ENCODE measurements at places on chromosomes 7 and 10.

- DNase-seq = no peak
These were observed 14.4 kb upstream of the PANK1 start for GRCh38 chr10:89659143-89660131.

- DNase-seq = peak; percentile 73
These were observed 507 bp downstream of the STN1 start for GRCh38 chr10:103917302-103918052.

DNA sequence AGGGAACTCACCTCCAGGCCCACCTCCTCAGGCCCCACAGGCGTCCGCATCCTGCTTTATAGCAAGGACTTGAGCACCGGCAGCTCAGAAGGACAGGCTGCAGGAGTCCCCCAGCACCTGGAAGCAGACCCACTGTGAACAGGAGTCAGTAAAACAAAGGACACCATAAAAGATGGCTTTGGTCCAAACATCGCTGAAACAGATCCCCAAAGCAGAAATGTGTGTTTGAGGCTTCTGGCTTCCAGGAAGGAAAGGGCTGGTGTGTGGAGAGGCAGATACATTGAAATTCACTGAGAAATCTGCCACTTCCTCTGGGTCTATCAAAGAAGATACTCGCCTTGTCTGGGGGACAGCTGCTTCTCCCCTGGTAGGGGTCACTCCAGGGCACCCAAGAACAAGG, 286.2 kb downstream of the PLXNA4 start:
- peak; percentile 56 for DNase-seq

- DNase-seq = no peak
These were observed 114.5 kb upstream of the INSYN2A start for GRCh38 chr10:127310923-127311322.

DNA sequence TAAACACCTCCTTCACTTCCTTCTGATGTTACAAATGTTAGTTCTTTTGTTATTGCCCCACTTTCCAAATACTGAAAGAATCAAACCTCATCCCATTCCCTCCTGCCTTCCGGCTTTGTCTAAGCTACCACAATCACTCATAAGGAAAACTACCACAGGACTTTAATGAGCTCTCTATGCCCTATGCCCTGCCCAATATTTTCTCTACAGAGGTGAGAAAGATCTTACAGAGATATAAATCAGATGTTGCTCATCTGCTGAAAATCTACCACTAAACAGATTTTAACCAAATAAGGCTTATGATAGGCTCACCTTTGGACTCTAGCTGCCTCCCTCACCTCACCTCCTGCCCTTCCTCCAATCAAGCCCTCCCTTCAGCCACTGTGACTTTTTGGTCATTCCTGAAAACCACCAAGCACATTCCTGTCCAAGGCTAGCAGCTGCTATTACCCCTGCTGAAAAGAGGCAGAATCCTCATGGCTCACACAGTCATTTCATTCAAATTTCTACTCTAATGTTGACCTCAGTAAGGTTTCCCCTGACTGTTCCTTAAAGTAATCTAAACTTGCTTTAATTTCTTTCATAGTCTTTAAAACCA, 7.7 kb downstream of the ZNF33B start:
- DNase-seq = peak; percentile 4

GRCh38 chr7:2433713-2434550, 30.5 kb downstream of the CHST12 start:
- no peak for DNase-seq

DNA sequence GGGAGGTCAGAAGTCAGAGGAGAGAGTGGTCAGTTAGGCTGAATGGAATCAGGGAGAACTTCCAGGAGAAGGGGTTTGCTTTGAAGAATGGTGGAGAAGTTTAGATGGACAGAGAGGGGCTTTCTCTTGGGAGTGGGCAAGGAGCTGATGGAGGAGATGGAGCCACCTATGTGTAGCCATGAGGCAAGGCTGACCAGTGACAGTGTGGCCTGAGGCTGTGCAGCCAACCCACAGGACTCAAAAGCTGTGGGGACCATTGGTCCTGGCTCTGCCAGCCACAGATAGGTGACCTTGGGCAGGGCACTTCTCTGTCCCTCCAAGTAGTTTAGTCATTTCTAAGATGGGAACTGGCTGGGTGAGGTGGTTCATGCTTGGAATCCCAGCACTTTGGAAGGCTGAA, 18.7 kb downstream of the NEURL1 start:
- no peak for DNase-seq

DNA sequence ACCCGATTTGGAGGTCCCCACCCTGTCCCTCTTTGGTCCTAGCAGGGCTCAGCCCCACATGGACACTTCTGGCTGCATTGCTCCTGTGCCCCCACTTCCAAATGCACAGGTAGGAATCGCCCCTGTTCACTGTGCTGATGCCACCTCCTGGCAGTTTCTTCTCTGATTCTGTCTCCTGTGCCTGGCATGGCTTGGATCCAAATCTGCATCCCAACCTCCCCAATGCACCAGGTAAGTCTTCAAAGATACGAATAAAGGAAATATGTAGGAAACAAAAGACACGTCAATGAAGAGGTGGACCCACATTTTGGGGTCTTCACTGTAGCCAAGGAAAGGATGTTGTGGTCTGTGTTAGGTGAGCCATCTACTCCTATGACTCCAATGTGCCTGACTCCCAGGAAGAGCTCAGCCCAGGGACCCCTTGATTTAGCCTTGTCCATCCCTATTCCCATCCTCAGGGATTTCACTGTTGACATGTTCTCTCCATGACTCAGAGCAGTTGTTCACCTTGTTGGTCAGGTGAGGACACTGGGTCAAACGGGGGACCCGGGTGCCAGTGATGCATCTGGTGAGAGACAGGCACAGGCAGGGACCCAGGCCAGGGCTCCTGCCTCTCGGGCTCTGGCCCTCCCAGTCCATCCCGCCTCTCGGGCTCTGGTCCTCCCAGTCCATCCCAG, 341.8 kb downstream of the CXCL12 start:
- no peak for DNase-seq

- DNase-seq = no peak
These were observed 176.1 kb downstream of the DIP2C start for GRCh38 chr10:513393-513792.

DNA sequence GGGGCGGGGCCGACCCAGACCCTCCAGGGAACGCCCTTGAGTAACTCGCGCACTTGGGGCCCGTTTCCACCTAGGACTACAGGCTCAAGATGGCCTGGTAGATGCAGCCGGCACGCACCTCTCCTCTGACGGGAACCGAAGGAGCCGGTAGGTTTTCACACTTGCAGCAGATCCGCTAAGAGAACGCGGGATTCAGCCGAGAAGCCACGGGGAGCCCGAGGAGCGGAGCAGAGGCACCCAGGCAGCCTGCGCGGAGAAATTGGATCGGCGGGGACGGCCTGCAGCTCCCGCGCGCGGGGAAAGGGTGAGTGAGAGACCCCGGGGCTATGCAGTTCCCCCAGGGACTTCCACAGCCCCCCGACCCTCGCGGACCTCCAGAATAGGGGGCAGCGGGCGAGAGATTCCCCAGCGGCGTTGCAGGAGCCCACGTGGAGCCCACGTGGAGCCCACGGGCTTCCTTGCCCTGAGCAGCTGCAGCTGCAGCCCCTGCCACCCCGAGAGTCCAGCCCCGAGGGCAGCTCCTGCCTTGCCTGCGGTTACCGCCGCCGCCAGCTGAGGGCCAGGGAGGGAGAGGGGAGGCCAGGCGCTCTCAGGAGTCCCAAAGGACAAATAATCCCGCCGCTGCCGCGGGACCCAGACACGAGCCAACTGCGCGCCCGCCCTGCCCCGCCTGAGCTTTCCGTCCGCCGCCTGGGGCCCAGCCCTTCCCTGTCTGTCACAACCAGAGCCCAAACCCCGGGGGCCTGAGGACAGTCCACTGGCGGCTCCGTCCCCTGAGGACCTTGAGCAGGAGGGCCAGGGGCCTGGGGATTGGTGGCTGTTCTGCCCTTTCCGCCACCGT, 13.1 kb downstream of the IFT22 start:
- peak; percentile 81 for DNase-seq

GRCh38 chr7:71286924-71287323, 155.0 kb downstream of the GALNT17 start:
- no peak for DNase-seq

DNA sequence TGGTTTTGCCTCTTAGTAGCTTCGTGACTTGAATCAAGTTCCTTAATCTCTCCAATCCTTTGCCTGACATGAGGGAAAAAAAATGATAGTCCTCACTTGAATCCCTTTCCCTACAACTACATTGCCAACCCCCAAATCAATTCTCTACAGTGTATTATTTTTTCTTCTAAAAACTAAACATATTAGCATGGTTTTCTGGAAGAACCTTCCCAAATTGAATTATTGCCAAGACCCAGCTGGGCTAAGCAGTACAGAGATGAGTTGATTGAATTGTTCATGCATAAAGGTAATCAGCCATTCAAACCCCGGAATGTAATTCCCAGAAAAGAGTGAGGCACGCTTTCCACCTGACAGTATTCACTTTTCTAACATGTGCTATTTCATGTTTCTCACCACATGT, 155.6 kb upstream of the AGR3 start:
- no peak for DNase-seq

- no peak for DNase-seq
These were observed 63.4 kb upstream of the DDC start for GRCh38 chr7:50628434-50629084.

DNA sequence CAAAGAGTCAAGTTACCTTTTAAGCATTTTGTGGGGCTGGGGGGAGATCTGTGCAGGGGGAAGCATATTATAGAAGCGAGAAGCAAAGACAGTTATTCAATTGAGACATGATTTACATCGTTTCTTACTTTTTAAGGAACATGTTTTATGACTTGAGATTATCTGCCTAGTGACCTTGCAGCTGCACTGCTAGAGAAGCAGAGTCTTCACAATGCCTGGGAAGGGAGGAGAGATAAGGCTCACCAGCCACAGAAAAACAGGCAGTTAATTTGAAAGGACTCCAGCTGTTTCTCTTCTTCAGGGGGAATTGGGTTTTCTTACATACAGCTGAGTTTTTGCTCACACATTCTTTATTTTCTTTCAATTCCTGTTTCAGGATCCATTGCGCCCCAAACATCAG, 31.0 kb downstream of the PHYH start:
- DNase-seq = no peak

GRCh38 chr10:107826171-107826570, 661.7 kb upstream of the SORCS1 start:
- DNase-seq = no peak

- peak; percentile 29 for DNase-seq
These were observed 97.4 kb upstream of the PIK3CG start for GRCh38 chr7:106767498-106768323.

DNA sequence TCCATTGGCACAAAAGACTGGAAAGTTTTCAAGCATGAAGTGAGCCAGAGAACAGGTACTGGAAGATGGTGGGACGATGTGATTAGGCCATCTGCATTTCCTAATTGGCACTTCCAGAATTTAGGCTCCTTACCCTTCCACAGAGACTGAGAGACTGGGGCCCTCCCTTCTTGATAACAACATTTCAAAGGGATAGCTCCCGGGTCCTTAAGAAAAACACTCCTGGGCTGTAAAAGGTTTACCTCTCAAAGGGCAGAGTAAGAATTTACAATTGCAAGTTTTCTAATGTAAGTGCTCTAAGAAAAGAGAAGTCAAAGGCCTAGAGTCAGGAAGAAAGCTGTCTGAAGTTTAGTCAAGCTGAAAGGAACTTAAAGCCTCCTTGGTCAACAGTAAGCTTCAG, 559.5 kb upstream of the C7orf33 start:
- DNase-seq = no peak

DNA sequence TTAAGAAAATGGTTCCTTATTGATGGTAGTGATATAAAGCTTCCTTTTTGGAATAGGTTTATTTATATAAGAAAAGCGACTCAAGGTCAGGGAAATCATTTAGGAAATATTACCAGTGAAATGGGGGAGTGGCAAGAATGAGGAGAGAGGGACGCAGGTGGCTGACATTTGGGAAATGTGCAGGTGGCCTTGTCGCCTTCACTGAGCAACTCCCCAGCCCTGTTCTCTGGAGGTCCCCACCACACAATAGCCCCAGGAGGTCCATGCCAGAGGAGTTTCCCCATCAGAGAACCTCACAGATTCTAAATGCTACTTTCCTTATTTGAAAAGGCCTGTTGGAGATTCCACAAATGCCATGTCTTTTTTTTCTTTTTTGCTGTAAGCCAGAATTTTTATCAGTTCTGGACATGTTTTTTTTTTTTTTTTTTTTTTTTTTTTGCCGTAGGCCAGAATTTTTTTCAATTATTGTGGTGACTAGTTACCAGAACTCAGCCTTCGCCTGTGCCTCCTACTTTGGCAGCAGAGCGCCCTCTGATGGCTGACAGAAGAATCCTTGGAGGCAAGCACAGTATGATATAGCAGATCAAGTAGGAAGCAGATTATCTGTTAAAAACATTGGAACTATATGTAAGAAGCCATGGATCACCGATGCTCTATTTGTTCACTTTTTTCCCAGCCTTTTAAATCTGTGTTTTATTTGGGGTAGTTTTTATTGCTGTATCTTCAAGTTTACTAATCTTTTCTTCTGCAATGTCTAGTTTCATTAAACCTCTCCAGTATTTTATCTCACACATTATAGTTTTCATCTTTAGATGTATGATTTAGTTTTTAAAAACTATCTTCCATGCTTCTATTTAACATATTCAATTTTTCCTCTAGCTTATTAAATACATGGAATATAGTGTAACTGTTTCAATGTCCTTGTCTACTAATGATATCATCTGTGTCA, 18.6 kb downstream of the OPALIN start:
- DNase-seq = peak; percentile 54

GRCh38 chr10:77204171-77204570, 433.4 kb downstream of the KCNMA1 start:
- no peak for DNase-seq

DNA sequence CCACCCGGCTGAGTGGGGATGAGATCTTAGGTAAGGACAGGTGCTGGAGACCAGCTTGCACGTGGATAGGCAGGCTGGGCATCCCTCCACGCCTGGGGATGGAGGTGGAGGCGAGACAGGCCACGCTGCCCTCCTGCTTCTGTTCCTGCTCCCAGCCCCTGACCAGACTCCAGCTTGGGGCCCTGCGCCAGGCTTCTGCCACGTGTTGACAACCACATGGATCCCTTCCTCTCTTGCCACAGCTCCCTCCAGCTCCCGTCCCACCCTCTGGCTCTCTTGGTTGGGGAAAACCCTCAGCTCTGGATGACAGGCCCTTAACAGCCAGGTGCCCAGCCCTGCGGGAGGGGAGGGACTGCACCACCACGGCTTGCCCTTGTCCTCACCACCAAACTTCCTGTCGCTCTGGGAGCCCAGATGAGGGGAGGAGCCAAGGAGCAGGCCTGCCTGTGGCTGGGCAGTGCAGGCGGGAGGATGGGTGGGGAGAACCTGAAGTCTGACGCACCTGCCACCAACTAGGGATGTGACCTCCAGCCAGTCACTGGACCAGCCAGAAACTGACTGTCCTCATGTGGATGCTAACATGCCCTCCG, 36.0 kb downstream of the KCNH2 start:
- no peak for DNase-seq
